AG09309 (cell line): ENCODE measurements at places on chromosomes 7 and 10.

DNA sequence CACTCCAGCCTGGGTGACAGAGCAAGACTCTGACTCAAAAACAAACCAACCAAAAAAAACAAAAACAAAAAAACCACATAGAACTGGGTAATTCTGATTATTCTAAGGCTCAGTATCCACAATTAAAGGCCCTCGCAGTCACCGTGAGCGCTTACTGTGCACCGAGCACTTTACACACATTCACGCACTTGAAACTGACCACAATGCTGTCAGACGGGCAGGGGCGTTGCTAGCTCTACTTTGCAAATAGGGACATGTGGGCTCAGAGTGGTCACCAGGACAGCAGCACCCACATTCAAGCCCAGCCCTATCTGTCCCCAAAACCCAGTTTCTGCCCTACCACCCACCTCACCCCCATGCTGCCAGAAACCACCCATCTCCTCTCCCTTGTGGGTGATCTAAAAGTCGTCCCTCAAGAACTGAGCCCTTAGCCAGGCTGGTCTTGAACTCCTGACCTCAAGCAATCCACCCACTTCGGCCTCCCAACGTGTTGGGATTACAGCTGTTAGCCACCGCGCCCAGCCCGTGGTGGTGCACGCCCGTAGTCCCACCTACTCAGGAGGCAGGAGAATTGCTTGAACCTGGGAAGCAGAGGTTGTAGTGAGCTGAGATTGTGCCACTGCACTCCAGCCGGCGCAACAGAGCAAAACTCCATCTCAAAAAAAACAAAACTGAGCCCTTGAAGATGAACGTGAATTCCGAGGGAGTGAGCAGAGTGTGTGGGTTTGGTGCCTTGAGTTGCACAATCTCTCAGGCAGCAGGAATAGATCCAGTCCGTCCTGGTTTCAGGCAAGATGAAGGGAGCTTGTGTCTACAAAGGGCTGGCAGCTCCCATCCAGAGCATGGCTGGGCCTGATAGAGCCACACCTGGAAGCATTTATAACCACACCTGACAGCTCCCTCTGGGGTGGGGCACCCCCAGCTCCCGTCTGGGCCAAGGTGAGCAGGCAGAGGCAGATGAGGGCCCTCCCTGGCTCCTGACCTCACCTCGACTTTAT is 5.4 kb upstream of the HSPB1 start:
- DNase-seq, result peak; percentile 83

GRCh38 chr7:138032186-138032585 is 30.3 kb upstream of the CREB3L2 start:
- DNase-seq, result no peak

DNA sequence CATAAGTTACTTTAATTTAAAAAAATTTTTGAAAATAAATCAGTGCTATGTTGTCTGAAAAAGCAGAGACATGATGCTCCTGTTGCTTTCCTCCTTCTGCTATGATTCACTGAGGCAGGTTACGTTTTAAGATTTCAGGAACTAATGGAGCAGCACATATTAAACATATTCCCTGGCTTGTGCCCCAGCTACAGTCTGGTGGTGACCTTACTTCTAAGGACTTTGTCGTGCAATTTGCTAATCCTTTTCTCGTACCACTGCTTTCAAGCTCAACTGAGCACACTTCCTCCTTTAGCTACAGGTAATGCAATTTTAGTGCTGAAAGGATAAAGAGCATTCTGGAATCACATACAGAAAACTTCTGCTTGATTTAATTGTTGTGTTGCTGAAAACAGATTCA is 16.2 kb upstream of the PRR15 start:
- DNase-seq, result no peak

GRCh38 chr7:44082541-44083207 is 344 bp upstream of the POLM start:
- peak; percentile 95 for DNase-seq

- no peak for DNase-seq
Observed at GRCh38 chr10:116785867-116786266, 43.5 kb upstream of the HSPA12A start.

GRCh38 chr10:91271886-91272285 is 51.4 kb downstream of the PCGF5 start:
- DNase-seq, result peak; percentile 50

- DNase-seq, result peak; percentile 11
Observed at GRCh38 chr7:70325509-70326101, 727.3 kb downstream of the AUTS2 start.

- no peak for DNase-seq
Observed at GRCh38 chr7:101743241-101743994, 74.0 kb upstream of the CUX1 start.

GRCh38 chr7:782718-783449 is 49.4 kb upstream of the SUN1 start:
- DNase-seq, result no peak
